ENCODE measurements at places on chromosomes 5 and 9.

GRCh38 chr9:22228542-22228941 is 218.1 kb upstream of the DMRTA1 start:
- DNase-seq: peak; percentile 11

DNA sequence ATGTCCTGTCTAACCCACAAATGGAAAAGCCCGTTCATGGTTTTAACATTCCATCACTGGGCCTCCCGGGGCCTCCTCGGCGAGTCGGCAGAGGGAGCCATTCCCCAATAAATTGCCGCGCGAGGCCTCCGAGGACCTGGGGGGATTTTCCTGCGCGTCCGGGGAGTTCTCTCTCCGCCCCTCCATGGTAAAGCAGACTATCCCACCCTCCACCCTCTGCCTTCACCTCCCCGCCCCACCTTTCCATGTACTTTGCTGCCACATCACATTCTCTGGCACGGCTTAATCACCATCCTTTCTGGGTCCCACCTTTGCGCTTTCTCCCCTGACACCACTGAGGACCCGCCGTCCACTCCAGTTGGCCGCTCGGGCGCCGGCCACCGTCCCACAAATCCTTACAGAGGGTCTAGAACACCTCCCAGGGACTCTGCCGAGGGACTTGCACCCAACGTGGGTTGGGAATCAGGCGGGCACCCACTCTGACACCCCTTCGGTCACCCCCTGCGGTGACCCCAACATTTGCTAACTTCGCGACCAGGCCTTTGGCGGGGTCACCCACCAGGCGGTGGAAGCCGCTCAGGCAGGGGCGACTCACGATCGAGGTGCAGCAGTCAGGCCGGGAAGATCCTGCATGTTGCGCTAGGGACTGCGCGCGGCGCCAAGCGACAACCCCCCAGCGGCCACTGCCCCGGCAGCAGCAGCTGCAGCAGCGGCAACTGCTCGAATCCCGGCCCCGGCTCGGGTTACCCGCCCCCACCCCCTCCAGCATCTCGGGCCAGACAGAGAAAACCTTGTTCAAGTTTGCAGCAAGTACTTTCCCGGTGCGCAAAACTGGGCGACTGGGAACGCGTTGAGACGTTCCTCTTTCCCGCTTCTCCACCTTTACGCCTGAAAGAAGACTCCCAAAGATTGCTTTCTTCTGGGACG is at the start of gene MEGF10:
MEGF10 (plus strand) TSS at position 778 of the 927 bp plus-strand sequence. CDS start 40,513 bp downstream, outside the sequence.
- DNase-seq: peak; percentile 6

GRCh38 chr9:95018099-95018936 is 291.8 kb downstream of the AOPEP start:
- no peak for DNase-seq

DNA sequence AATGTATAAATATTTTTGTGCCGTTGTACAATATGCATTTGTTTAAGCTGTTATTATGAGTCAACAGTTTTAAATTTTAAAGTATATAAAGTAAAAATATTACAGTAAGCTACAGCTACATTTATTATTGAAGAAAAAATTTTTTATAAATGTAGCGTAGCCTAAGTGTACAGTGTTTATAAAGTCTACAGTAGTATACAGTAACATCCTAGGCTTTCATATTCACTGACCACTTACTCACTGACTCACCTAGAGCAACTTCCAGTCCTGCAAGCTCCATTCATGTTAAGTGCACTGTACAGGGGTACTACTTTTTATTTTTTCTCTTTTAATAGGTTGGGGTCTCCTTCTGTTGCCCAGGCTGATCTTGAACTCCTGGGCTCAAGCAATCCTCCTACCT is 30.6 kb downstream of the SIL1 start:
- no peak for DNase-seq

GRCh38 chr5:30001826-30002225 is 1191.7 kb upstream of the CDH6 start:
- no peak for DNase-seq

DNA sequence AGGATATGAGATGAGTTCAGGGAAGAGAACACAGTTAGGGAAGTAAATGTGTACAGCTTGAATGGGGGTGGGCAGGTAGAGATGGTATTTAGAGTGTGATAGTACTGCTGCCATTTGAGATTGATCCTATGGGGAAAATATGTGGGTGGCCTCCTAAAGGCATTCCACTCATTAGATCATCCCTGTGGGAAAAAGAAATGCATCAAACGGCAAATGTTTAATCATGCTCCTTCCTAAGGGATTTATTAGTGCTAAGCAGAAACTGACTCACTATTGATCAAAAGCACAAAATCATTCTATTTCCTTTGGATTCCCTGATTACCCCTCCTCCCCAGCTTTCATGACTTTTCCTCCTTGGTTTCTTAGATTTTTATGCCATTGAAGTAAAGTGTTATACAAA is 36.4 kb upstream of the SMC5 start:
- DNase-seq: no peak

GRCh38 chr5:164062304-164062703 is 556.9 kb downstream of the MAT2B start:
- DNase-seq: no peak

DNA sequence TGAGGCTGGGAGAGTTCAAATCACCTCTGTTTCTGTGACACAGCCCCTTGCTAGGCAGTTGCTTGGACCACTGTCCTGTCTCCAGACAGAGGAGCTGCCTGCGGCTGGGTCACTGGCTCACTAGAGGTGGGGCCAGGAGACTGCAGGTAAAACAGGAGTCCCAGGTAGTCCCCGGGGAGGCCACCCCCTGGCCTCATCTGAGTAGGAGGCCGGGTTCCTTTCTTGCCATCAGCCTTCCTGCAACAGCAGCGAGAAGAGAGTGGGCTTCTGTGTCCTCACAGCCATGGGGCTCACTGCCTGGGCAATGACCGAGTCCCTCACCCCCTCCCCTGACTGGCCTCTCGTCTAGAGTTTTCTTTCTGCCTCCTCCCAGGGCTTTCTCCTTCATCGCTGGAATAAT is 197.5 kb downstream of the CDK5RAP2 start:
- DNase-seq: no peak

- DNase-seq: no peak
Observed at GRCh38 chr5:181198905-181199519, 6.0 kb downstream of the TRIM7 start.

DNA sequence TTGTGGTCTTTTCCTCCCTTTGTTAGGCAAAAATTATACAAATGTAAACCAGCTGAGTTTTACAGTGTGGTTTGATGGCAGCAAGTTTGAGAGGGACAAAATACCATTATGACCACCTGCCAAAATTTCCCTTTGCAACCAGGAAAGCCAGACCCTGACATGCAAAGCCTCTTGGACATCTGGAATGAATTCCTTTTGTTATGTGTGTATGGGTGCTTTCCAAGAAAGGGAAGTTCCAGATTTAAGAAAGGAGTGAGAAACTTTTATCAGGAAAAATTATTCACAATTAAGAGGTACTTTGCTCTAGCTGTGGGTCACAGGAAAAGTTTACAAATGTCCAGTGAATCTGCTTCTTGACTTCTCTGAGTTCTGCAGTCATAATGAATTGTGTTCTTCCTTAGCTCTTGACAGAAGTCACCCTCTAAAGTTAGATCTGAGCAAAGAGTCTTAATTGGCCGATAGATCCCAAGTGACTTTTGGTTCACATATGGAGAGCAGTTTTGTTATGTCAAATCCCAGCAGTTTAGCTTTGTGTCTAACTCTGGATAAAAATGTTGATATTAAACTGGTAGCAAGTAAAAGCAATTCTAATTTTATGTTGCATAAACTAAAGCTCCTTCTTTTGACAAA is 295.9 kb upstream of the ZNF608 start:
- DNase-seq: peak; percentile 63

GRCh38 chr9:111986035-111986556 is 89.5 kb downstream of the UGCG start:
- no peak for DNase-seq

GRCh38 chr5:15993334-15993733 is 186.3 kb downstream of the MARCHF11 start:
- DNase-seq: no peak

- no peak for DNase-seq
Observed at GRCh38 chr9:84850830-84851392, 181.4 kb downstream of the NTRK2 start.

GRCh38 chr9:89462817-89463683 is 34.9 kb downstream of the SEMA4D start:
- DNase-seq: no peak

GRCh38 chr5:158056130-158056825 is 197.3 kb upstream of the CLINT1 start:
- no peak for DNase-seq

DNA sequence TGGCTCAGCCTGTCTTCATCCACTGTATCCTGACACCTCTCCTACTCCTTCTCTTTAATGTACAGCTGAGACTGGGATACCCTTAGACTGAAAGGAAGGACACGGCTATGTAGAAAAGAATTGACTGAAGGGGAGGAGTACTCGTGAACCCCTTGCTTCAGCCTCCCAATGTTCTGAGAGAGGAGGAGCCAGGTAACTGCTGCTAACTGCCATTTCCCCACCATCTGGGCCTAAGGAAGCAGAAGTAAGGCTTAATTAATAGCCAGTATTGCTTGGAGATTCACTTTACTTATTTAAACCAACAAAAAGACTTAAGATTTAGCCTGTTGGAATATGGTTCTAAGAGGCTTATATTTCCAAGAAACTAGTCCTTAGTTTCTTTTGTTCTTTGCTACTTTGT is 18.8 kb upstream of the RGS3 start:
- DNase-seq: no peak

DNA sequence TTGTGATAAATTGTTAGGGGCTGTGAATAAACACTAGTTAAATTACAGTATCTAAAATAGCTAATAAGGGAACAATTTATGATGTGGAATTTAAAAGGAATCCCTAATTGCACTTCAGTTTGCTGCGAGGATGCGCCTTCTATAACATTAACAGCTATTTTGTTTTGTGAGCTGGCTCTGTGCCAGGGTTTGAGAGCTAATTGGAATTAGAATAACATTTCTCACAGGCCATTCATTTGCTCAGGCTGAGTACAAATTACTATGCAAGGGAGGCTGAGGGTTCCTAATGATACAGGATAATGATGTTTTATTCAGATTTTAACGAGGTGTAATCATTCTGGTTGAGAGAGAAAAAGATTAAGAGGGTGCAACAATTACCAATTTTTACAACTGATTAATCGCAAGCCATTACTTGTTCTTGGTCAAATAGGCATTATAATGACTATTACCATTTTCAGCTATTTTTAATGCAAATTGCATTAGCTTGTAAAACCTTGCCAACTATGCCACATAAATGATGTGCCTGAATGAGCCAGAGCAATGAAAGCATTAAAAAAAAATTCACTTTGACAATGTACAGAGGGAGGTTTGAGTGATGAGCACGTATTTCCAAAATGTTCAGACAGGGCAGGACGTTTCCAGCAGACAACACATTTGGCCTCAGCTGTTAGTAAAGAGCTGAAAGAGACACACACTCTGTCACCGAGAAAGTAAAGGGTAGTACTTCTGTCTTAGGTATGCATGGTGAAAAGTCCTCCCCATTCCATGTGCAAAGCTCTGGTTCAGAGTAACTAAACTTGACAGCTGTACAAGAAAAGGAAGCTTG is 576.5 kb downstream of the TLE1 start:
- no peak for DNase-seq

DNA sequence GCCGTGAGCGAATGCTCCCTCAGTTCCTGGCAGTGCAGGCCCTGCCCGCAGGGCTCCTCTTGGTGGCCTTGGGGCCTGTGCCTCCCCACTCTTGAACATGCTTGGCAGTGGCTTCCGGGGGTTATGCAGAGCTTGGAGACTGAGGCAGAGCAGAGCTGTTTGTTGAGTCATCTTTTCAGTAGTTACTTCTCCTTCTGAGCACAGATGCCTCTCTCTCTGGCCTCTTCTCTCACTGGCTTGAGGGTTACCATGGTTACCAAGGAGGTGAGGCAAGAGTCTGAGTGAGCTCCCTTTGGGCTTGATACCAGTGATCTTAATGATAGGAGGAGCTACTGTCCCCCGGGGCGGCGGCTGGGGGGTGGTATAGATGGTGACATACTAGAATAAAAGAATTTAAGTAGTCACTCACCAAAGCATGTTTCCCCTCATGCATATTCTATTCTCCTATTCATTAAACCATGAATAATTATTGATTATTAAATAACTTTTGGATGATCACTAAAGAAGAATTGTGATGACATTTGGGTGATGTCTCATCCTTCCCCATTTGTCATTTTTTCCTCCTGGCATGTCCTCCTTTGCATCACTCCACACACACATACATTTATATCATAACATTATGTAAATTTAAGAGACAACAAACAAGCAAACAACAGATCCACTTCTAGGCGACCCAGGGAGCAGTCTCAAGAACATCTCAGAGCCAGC is 111.1 kb downstream of the ARHGAP26 start:
- no peak for DNase-seq

DNA sequence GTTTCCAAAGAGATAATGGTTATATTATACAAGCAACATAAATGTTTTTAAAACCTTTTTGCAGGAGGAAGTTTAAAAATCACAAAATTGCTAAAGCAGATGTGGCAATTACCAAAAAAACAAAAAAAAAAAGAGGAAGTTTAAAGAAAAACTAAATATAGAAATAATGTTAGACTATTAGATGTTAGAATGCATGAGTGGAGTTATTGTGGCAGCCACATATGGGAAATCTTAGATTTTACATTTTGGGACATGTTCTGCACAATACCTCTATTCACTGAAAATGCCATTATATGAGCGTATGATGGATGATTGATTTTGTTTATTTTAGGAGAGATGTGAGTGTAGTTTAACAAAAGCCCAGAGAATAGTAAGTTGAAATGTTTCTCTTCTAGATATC is 31.2 kb upstream of the DTWD2 start:
- no peak for DNase-seq

DNA sequence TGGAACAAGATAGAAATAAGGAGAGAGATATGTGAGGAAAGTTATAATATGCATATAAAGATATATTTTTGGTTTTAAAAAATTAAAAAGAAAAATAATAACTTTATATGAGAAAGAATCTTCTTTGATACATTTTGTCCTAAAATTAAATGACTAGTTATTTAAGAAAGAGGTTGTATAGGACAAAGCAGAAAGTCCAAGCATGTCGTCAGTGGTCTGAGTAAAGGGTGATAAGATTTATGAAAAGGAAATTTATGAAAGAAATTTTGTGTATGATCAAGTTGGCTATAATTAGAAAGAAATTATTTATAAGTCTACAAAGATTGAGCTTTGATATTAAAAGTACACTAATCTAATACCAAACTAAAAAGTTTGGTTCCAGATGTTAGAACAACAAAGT is 32.0 kb downstream of the GTF3C4 start:
- no peak for DNase-seq

DNA sequence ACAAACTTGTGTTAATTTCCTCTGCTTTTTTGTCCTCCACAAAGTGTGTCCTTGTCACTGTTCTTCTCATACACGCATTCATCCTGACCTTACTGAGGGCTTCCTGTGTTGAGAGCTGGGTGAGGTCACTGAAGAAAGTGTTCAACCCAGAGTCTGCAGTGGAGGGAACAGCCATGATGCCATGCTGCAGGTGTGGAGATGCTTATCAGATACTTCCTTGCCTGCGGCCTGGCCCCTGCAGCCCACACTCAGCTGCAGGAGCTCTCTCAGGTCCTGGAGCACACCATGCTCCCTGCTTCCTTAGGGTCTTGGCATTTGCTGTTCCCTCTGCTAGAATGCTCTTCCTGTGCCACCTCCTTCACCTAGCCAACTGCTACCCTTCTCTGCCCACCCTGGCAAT is 108.1 kb upstream of the SPRY4 start:
- no peak for DNase-seq

All from NCI-H526 treated with DMSO at 0.1 percent for 48 hours (cell line).